ENCODE measurements at places on chromosomes 1 and 21. TPM values are rescaled to one million over a fixed set of nuclear protein-coding genes. Genes with fewer than 3 reads are reported as not detected.

Gene NDUFS5
- 1,307 TPM for total RNA-seq

Gene LDLRAD1
- not detected for total RNA-seq

Gene AADACL4
- not detected for total RNA-seq

Gene ITLN2
- not detected for total RNA-seq

Gene CACNA1S
- total RNA-seq = not detected

Data from epithelial cell of umbilical artery (primary cell).